ENCODE measurements at places on chromosomes 13 and 19.

DNA sequence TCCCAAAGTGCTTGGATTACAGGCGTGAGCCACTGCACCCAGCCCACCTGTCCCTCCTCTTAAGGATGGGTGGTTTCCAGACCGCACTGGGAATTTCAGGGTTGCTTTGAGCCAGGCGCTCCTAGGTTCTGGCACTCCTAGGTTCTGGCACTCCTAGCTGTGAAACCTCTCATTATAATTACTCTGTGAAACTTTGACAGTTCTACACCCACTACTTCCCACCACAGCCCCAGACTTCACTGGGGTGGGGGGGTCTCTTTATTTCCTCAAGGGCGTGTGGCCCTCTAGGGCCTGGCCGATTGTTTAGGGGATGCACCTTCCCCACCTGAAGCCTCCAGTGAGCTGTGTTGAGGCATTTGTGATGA, 2.3 kb upstream of the ADAMTS10 start:
- no peak for DNase-seq

DNA sequence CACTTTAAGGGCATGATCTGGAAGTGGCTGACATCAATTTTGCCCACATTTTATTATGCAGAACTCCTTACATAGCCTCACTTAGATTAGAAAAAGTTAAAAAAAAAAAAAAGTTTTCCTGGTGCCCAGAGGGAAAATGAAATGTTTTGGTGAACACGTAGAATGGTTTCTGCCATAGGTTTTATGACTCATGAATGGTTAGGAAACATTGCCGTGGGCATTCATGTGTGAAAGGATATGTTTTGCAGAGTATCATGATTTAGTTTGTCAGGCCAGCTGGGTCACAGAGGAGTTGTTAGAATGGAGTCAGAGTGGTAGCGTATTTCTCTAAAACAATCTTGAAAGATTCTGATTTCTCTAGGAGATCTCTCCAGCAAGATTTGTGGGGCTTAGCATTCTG, 133.8 kb downstream of the MRPL57 start:
- DNase-seq: no peak

GRCh38 chr13:38998739-38999138, 8.1 kb upstream of the STOML3 start:
- DNase-seq: no peak

- DNase-seq: no peak
These were observed 139.3 kb downstream of the FRY start for GRCh38 chr13:32170841-32171240.

DNA sequence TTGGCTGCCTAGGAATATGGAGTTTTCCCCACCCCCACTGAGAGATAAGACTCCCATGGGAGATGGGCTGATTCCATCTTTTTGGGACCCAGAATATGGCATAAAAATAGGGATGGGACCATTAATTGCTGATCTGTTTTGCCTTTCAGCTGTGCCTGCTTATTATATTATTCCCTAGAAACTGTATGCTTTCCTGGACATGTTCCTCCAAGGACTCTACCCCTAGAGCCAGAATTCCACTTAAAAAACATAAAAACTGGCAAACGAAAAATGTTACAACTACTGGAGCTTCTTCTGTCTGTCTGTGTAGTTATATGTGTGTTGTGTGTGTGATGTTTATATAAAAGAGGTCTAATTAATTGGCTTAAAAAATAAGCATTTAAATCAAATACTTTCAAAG, 159.9 kb upstream of the PRR20A start:
- no peak for DNase-seq

DNA sequence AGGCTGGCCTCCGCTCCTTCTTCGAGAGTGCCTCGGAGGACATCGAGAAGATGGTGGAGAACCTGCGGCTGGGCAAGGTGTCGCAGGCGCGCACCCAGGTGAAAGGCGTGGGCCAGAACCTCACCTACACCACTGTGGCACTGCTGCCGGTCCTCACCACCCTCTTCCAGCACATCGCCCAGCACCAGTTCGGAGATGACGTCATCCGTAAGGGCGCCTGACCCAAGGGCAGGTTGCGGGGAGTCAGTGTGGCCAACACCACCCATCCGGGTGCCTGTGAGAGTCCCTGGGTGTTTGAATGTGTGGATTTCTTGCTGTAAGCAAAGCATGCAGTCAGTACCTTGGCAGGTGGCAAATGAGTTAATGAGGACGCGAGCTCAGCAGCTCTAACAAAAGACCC, 78.8 kb downstream of the RYR1 start:
- DNase-seq: no peak

GRCh38 chr13:63184693-63185092, 1769.0 kb upstream of the PCDH20 start:
- no peak for DNase-seq

Data from natural killer cell (primary cell).